Activated CD4-positive, alpha-beta T cell treated with anti-CD3 and anti-CD28 coated beads, Interleukin-2, amount 50 U/mL, for 1 hour (primary cell): ENCODE measurements at places on chromosomes 7 and 10.

GRCh38 chr7:158186864-158187693 lies 400.5 kb downstream of the PTPRN2 start:
- DNase-seq, result no peak

DNA sequence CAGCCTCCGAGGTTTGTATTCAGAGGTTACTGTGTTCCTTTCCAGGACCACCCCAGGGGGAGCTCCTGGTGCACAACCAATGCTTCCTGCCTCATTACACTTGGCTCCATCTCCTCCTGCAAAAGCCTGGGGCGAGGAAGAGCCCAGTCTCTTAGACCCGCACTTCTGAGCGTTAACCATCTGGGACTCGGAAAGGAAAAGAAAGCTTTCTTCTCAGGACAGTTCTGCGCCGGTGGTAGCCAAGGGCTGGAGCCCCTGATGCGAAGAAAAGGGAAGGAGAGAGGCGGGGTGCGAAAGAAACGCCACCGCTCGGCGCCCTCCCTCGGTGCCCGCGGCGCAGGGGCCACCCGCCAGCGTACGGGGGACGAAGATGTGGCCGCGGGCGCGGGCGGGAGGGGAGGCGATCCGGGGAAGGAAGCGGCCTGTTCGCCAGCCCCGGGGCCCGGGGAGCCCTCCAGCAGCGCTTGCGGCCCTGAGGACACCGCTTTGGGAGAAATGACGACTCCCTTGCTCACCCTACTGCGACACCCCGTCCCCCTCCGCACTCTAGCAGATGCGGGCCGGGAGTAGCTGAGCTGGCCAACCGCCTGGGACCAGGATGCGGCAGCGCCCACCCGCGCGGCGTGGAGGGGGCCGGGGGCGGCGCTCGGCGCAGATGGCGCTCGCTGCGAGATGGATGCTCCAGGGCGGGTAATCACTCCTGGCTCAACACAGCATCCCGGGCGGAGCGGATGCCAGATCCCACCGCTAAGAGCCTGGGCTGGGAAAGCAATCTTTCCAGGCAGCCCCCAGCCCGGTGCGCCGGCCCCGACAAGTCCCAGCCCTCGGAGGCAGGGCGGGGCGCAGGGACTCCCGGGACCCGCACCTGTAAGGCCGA lies 1.3 kb downstream of the NRCAM start:
- no peak for DNase-seq

GRCh38 chr7:20141666-20142065 lies 75.5 kb downstream of the MACC1 start:
- DNase-seq, result no peak

GRCh38 chr10:124603376-124604213 lies 140.6 kb downstream of the FAM53B start:
- no peak for DNase-seq

DNA sequence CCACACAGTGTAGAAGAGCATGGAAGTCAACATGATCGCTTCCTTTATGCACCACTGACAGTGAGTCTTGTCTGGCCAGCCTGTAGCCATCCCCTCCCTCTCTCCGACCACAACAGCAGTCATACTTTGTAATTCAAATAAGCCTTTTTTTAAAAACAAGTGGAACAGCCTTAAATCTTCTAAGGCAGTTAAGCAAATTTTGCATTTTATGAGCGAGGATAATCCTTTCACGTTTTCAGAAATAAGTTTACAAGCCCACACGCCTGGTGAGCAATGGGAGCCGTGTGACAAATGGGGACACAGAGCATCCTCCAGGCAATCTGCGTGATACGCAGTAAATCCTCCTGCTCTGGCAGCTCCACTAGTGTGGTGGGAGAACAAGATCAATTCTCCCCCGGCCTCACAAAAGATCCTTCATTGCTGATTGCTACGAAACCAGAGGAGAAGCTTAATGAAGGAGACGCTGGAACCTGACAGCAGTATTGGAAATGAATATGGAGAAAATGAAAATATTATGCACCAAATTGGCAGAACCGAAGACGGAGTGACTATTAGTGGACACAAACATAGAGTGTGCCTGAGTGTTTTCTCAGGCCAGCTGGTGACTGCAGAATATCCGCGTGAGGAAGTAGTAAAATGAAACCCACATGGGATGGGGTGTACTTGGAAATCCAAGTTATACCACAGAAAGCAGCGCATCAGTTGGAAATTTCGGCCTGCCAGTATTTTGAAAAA lies 104.2 kb upstream of the CDCA7L start:
- no peak for DNase-seq

DNA sequence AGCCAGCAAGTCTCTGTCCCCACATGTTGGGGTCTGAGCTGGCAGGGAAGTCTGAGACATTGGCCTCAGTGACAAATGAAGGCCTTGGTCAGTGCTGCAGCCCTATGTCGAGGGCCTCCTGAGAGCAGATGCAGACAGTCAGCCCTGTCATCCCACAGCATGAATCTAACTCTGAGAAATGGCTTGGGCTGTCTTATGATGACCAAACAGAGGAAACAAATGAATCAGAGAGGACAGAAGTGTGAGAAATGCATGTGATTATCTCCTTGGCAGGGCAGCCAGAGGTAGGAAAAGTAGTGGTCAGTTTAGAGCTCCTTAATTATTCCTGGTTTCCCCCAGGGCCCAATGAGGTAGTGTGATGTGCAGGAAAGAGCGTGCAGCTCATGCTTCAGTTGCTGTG lies 287.6 kb downstream of the SORCS3 start:
- no peak for DNase-seq

DNA sequence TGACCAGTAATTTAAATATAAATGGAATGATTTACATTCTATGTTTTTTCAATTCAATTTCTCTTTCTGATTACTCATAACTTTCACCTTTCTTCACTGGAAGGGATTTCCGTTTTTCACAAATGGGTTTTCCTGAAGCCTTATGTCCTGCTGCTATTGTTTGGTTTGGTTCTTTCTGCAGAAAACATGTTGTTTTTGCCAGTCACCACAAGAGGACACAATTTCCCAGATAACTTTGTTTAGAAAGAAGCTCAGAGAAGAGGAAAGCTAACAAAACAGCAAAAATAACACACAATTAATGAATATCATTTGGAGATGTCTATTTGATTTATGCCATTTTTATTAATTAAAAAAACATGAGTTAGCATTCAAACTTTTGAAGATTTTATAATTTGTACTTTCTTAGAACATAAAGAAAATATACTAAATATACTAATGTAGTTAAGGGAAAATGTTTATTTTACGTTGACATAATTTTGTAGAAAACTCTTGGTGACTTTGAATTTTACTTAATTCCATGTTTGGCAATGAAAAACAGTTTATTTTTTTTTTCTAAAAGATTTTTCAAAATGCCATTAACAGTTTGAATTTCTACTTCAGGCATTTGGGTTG lies 4.6 kb upstream of the TWIST1 start:
- DNase-seq, result no peak

- DNase-seq, result no peak
Measured at GRCh38 chr7:156772725-156773124, 120.3 kb downstream of the LMBR1 start.

- DNase-seq, result no peak
Measured at GRCh38 chr7:122438006-122438405, 133.5 kb upstream of the FEZF1 start.

DNA sequence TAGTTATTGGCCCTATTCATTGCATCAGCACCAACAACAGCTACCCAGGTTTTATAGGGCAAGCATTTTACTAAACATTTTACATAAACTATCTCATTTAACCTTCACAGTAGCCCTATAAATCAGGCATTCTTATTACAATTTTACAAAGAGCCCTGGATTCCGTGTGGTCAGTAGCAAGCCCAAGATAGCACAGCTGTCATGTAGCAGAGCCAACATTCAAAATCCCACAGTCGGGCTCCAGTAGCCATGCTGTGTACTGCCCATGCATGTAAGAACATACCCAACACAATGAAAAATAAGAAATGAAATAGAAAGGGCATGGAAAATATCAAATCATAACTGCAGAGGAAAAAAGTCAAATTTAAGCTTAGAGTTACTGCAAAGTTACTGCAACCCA lies 102.3 kb downstream of the NPSR1 start:
- no peak for DNase-seq

DNA sequence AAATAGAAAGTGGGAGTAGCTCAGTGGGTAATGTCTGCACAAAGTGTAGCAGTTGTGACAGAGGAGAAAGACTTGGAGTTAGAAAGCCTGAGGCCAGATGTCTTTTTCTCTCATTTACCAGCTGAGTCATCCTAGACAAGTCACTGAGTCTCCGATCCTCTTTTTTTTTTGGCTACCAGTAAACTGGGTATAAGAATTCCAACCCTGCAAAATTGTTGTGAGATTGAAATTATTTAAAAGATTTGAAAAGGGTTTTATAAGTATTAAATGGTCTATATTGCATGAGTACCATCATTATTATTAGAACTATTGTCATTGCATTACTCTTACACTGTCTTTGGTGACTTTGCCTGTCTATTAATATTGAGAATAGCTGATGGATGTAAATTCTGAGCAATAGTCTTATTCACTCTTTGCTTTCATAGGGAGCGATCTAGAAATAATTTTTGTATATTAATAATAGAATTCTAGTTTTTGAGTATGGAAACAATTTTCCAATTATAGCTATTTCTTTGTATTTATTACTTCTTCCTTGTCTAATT lies 74.0 kb downstream of the ARID5B start:
- no peak for DNase-seq

- no peak for DNase-seq
Measured at GRCh38 chr7:122402235-122402634, 97.7 kb upstream of the FEZF1 start.

GRCh38 chr10:10205906-10206305 lies 811.8 kb upstream of the CELF2 start:
- DNase-seq, result no peak

GRCh38 chr10:17676919-17677318 lies 33.0 kb downstream of the STAM start:
- no peak for DNase-seq

GRCh38 chr10:12406764-12407400 lies 57.5 kb downstream of the CAMK1D start:
- DNase-seq, result no peak

DNA sequence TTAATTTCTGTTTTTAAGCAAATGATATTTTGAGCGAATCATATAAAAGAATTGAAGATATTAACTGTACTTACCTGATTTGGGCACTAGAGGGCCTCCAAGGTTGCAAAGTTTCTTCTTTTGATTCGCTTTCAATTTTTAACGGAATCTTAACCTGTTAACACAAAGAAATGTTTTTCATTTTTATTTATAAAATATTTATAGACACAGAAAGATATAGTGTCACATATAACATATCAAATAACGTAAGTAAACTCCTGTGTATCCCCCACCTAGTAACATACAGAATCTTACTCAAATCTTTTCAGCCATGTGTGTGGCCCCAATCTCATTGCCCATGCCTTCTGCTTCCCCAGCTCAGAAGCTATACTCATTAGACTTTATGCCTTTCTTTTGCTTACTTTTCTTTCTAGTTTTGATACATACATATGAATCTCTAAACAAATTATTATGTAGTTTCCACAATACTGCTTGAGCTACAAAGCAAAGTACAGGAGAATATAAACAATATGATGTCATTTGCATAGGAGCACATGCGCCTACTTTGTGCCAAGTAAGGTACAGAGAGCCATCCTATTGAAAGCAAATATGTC lies 49.5 kb upstream of the ZPBP start:
- DNase-seq, result no peak

- no peak for DNase-seq
Measured at GRCh38 chr10:88314362-88314761, 268.8 kb downstream of the RNLS start.

DNA sequence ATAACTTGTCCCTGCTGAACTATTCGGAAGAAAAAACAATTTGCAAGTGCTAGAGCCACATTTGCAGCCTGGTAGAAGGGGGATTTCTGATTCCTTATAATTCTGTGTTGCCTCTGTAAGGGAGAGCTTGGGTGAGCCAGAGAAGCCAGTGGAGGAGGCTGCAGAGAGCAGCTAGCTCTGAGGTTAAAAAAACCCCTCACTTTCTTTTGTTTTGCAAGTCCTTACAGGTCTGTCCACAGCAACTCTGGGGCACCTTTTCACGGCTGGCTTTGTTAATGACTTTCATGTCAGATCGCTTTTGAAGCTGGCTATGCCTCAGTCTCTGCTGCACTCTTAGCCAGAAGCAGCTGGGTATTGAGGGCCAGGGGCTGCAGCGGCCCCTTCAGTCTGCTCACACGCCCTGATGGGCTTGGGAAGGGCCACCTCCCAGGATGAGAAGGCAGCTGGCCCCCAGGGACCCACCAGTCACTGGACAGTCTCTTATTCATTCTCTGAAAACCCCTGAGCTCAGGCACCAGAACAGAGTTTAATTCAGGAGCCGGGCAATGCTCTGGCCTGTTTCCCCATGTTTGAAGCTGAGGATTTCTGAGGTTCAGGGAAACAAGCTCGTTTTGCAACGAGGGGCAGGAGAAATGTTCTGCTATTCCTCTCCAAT lies 30.9 kb downstream of the TRIM8 start:
- no peak for DNase-seq

DNA sequence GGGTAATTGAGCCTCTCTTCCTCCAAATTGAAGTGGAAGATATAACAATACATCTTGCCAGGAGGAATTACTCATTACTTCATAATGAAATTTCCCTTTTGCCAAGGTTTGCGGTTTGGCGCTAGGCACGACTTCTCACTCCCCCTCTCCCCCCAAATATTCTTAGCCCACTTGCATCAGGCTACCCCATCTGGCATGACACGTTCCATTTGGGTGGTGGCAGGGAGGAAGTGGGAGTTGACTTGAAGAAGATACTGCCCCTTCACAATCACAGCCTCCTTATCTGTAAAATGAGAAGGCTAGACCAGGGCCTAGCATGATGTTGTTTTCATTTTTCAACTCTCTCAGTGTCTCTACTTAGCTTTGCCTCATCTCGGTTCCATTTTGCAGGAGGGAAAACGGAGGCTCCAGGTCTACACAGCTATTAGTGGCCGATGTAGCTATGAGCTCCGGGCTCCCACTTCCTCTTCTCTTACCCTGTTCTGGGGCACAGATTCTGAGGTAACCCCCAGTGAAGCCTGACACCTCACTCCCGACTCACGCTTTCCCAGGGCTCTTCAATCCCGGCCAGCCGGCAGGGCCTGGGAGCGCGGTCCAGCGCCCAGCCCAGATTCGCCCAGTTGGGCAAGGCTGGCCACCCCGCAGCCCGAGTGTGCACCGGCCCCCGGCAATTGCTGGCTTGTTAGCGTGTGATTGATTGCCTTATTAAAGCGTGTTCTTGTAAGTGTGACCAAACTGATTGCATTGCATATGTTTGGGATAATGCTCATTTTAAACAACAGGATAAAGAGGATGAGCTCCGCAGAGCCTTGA lies 6.5 kb downstream of the EVX1 start:
- DNase-seq, result no peak
